ENCODE measurements at places on chromosomes 16 and 17.

DNA sequence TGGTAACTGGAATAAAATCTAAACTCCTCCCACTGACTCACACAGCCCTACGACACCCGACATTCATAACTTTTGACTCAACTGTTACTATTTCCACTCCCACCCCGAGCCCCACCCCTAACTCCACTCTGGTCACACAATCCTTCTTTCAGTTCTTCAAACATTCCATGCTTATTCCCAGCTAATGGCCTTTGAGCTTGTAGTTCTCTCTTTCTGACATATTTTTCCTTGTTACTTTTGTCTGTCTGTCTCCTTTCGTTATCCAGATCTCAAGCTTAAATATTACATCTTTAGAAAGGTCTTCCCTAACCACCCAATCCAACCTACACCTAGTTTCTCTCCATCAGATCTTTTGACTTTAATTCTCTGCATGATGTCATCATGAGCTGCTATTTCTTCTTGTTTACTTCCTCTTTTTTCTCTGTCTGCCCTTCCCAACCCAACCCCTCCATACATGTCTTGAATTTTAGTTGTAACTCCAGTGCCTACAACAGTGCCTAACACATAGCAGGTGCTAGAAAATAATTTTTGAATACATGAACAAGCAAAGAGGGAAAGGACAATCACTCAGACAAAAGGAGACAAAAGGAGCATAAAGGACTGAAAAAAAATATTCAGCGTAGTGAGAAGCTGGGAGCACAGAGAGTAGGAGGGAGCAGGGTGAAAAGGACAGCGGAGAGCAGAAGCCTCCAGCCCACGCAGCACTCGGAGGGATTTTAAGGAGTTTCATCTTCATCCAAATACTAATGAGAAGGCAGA is 65.2 kb upstream of the SMIM36 start:
- DNase-seq = peak; percentile 75

DNA sequence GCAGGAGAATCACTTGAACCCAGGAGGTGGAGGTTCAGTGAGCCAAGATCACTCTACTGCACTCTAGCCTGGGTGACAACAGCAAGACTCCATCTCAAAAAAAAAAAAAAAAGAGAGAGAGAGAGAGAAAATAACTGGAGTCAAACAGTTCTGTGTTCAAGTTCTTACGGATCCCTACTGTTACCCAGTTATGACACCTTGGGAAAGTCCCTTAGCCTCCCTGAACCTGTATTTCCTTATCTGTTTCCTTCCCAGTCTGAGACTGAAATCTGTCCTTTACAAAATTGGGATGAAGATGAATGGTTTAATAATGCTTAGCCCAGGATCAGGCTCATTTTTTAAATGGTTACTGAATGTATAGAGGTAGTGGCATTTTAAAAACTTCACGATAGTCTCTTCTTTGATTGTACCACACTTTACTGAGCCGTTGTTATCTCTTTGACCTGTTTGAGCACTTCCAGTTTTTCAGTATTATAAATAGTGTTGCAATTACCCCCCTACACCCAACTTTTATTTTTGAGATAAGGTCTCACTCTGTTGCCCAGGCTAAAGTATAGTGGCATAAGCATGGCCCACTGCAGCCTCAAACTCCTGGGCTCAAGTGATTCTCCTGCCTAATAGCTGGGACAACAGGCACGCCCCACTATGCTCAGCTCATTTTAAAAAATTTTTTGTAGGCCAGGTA is 17.1 kb downstream of the ZNF768 start:
- no peak for DNase-seq

GRCh38 chr17:35051579-35052240 is 11.8 kb downstream of the RFFL start:
- no peak for DNase-seq

- DNase-seq = peak; percentile 44
Measured at GRCh38 chr16:80569440-80570105, 28.8 kb downstream of the DYNLRB2 start.

DNA sequence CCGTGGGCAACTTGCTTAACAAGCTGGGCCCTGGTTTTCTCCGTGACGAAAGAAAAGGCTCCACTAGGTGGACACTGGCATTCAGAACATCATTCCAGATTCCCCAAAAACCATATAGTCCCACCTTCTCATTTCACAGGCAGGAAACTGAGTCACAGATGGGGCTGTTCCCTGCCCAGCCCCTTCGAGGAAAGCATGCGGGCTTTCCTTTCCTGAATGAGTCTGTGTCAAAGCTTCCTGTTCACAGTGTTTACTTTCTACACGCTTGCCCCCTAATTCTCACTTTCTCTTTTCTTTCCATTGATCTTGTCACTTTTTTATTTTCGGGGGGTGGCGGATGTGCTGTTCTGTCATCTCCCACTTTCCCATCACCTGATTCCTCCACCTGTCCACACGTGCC is 10.3 kb upstream of the LGALS9 start:
- DNase-seq = no peak

- DNase-seq = peak; percentile 61
Measured at GRCh38 chr17:75069783-75070182, 18.0 kb upstream of the SLC16A5 start.

DNA sequence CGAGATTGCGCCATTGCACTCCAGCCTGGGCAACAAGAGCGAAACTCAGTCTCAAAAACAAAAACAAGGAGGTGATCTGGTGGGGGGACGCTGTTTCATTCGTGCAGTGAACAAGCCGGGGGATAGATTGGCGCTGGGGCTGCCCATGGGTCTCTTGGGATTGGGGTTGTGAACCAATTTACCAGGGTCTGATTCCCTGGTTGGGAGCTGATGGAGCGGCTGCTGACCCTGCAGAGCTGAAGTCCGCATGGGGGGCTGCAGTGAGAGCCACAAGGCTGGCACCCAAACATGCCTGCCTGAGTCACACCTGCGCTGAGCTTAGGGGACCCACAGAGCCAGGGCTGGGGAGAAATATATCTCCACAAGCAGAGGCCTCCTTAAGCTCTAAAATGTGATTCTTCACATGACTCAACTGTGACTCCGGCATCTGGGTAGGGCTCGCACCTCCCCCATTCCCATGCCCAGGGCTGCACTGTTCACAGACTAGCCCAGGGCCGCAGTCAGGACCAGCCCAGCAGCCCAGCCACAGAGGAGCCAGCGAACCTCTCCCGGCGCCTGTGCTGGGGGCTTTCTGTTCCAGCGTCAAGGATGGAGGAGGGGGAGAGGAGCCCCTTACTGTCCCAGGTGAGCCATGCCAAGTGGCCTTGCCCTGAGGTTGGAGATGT is 5.0 kb downstream of the TSPAN10 start:
- DNase-seq = peak; percentile 93

- no peak for DNase-seq
Measured at GRCh38 chr16:81548876-81549546, 104.4 kb downstream of the CMIP start.

DNA sequence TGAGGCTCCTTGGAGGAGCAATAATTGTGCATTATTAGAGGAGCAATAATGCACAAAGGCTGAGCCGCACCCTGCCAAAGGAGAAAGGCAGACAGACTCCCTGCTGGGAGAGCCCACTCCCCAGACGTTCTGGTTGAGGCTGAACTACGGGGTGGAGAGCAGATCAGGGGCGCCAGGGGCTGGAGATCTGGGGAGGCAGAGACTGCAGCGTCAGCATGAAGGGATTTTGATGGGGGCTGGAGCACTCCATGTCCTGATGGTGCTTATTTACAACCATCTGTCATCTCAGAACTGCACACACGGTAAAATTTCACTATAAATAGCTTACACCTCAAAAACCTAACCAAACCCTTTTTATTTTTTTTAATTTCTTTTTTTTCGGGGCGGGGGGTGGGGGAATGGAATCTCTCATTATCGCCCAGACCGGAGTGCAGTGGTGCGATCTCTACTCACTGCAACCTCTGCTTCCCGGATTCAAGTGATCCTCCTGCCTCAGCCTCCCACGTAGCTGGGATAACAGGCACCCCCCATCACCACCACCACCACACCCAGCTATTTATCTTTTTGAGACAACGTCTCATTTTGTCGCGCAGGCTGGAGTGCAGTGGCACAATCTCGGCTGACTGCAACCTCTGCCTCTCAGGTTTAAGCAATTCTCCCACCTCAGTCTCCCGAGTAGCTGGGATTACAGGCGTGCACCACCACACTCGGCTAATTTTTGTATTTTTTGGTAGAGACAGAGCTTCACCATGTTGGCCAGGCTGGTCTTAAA is 4.3 kb upstream of the C16orf95 start:
- no peak for DNase-seq

- DNase-seq = no peak
Measured at GRCh38 chr16:48810803-48811453, 200.9 kb upstream of the N4BP1 start.

DNA sequence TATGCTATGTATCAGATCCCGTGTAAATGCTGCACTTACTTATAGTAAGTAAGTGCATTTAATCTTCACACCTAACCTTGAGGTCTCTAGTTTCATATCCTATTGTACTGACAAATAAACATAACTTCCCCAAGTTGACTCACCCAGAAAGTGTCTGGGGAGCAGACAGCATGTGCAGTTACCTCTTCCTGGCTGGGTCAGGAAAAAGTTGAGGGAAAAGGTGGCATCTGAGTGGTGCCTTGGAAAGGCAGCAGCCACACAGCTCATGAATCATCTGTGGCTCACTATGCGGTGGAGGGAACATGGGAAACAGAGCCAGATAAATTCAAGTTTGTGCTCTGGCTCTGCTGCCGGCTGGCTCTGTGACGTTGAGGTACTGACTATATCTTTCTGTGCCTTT is 382.0 kb upstream of the DYNLRB2 start:
- peak; percentile 52 for DNase-seq

DNA sequence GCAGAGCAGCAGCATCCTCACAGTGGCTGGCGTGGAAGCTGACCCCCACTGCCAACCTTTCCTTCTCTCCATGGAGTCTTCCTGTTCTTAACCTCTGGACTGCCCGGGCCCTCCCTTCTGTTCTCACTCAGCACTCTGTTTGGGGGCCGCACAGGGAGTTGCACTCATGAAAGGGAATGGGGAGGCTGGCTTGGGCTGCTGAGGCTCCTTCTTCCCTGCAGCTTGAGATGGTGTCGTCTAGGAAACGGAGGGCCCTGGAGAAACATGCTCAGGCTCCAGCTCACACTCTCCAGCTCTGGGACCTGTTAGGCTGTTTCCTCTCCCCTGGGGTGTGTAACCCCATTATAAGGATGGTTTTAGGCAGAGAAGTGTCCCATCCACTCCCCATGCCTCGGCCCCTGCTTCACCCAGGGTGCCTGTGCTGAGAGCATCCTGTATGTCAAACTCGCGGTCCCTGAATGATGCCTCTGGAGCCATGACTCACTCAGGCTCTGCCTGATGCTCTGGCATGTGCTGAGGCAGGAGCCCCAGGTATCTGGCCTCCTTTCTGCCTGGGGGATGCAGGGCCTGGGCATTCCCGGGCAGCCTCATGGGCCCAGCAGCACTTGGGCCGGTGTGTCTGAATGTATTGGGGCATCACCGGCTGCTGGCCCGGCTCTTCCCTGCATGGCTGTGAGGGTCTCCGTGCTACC is 18.9 kb downstream of the TMEM94 start:
- DNase-seq = no peak

- no peak for DNase-seq
Measured at GRCh38 chr16:27230562-27231001, 27.3 kb downstream of the KDM8 start.

GRCh38 chr16:69084289-69084688 is 21.2 kb upstream of the HAS3 start:
- no peak for DNase-seq

DNA sequence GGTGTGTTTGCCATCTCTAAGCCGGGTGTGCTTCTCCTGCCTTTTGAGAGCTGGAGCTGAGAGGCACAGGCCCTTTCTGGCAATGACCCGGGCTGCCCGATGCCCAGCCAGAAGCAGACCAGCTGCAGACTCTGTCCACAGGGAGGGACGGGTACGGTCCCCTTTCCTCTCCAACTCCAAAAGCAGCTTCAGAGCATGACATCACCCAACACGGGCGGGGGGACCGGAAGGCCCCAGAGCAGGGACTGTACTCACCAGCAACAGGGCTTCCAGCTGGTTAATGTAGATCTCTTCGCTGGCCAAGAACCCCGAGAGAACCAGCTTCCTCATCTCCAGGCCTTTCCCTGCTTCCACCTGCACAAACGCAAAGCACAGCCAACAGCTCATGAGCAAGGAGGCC is 79.4 kb downstream of the ABR start:
- DNase-seq = no peak

DNA sequence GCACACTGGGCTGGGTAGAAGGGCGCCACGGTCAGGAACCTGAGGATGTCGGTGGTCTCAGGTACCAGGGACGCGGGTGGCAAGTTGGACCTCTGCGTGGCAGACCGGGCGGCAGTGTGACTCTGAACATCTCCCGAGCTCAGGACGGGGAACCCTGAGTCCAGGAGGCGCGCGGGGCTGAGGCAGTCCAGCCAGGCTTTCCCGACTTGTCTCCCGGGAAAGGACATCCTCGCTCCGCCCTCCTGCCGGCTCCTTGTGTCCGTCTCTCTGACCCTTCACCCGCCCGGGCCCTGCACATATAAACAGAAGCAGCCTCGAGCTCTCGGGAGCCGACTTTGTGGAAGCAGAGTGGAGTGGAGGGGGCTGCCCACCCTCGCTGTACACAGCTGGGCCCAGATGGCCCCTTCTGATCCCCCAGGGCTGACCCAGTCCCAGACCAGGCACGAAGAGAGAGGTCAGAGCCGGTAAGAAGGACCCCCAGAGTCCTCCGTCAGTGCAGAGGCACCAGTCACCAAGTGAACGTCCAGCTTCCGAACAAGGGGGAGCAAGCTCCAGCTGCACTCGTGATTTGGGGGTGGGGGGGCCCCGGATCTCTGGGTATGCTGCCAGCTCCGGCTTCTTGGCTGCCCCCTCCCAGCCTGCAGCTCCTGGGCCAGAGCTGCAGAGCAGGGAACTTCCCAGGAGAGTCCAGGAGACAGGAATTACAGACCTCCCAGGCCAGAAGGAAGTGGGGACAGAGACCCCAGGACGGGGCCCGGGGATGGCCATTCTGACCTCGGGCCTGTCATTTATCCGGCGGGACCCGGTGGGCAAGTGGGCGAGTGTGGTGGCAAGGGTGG is 8.5 kb upstream of the P2RX1 start:
- no peak for DNase-seq

GRCh38 chr16:16095646-16096045 is 127.6 kb downstream of the ABCC6 start:
- no peak for DNase-seq

DNA sequence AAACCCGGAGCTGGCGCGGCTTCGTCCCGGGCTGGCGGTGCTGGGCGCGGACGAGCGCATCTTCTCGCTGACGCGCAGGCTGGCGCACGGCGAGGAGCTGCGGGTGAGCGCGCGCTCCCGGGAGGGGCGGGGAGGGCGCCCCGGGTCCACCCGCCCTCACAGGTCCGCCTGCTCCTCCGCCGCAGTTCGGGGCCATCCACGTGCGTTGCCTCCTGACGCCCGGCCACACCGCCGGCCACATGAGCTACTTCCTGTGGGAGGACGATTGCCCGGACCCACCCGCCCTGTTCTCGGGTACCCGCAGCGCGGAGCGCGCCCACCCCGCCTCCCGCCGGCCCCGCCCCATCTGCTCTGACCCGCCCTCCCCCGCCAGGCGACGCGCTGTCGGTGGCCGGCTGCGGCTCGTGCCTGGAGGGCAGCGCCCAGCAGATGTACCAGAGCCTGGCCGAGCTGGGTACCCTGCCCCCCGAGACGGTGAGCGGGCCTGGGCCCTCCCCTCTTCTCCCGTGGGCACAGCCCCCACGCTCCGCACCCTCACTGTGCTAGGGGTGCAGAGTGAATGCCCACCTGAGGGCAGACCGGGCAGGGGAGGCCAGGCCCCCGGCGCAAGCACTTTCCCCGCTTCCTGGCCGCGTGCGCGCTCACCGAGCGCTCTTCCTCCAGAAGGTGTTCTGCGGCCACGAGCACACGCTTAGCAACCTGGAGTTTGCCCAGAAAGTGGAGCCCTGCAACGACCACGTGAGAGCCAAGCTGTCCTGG is 1.4 kb downstream of the HAGHL start:
- peak; percentile 91 for DNase-seq
